ENCODE measurements at places on chromosomes 3 and 15.

DNA sequence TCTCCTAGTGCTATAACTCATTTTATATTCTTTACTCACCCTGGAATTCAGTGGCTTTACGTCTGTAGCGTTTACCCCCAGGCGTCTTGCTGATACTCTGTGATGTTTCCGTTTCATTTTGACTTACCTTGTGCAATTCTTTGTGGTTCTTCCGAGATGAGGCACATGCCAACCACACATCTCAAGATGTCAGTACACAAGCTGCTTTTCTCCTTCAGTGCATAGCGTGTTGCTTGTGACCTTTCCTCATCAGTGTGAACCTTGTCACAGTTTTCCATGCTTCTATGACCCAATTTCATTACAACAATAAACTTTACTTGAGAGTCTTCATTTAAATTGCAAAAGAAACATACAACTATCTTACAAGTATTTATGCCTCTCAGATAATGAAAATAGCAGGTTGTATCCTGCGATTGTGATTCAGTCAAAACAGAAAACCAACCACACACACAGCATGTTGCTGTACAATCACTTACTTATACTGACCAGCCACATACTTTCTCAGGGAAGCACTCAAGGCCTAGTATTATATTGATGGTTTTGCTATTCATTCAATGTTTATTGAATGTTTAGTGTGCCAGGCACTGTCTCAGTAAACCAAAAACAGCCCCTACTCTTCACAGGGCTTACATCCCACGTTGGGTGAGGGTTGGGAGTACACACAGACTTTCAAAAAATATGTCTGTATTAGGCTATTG, 4.6 kb upstream of the TBL1XR1 start:
- no peak for DNase-seq

GRCh38 chr3:55160241-55160983, 232.6 kb upstream of the LRTM1 start:
- no peak for DNase-seq

DNA sequence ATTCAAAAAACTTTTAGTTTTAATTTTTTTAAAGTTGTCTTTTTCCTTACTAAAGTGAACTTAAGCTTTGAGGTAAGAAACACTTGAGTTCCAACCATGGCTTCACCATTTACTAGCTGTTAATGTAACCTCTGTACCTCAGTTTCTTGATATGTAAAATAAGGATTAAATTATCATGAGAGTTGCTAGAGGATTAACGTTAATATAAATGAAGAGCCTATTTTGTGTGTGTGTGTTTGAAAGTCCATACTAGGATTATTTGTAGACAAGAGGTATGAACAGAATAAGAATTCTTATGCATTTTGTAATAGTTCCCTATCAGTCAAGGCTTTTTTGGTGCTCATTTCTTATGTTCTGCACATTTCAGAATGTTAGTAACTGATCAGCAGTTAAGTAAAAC, 93.7 kb downstream of the MME start:
- DNase-seq: no peak

DNA sequence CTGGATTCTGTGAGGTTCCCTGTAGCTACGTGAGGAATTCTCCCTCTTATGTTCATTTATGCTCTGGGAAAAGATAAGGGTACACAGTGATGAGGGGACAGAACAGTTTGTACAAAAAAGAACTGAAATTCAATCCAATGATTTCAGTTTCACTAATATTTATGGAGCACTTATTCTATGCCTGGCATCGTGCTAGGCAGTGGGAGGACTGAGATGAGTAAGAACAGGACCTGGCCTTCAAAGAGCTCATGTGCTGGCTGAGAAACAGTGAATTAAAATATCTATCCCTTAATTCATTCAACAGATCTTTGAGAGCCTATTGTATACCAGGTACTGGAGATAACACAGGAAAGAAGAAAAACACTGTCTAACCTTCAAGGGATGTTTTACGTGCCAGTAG, 22.2 kb downstream of the SSR3 start:
- no peak for DNase-seq

DNA sequence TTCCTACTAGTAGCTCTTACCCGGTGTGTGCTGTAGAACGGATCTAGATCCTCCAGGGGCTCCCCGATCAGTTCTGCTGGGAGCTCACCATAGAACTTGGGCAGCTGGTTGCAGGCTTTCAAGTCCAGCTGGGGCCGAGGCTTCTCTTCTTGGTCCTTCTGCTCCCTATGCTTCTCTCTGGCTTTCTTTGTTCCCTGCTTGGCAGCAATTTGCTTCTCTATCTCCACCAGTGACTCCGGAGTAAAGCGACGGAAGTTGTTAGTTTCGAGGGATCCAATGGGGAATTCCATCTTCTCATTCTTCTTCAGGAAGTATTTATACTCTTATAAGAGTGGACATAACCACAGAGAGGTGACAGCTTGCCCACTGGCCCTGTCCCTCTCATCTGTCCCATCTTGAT, 22.3 kb downstream of the SCN10A start:
- DNase-seq: no peak

DNA sequence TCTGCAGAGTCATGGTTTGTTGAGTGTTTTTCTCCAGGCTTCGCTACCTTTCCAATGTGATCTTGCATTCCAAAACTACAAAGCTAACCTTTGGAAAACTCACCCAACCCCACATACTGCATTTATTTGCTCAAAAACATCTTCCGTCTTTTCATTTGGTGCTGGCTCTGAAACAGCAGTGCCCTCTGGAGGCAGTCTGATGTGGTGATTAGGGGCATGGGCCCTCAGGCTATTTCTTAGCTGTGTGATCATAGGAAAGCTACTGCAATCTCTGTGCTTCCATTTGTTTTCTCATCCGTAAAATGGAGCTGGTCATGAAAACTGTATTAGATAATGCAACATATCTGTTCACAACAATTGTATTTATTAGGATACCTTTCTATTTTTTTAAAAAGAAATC, 47.0 kb downstream of the MTHFS start:
- peak; percentile 44 for DNase-seq

GRCh38 chr15:38176691-38177090, 75.9 kb upstream of the SPRED1 start:
- no peak for DNase-seq

GRCh38 chr3:46897031-46897430, 19.5 kb downstream of the PTH1R start:
- DNase-seq: no peak

GRCh38 chr15:64006642-64007041, 39.6 kb downstream of the DAPK2 start:
- DNase-seq: no peak

- DNase-seq: no peak
These were observed 116.0 kb upstream of the GADL1 start for GRCh38 chr3:31010491-31010890.

DNA sequence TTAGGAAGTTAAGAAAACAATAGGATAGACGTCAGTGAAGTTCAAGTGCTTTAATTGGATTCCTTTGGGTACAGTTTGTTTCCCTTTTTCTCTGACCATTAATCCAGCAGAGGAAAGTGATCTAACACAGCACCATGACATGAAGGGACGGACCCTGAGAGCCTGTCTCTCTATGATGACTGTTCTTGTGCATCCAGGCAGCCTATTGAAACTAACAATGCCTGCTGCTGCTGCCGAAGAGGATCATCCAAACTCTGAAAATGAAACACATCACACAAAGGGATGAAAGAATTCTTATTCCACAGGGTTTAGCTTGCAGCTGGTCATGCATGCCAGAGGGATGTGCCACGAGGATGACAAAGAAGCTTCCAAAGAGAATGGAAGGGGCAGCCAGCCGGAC, 75.5 kb downstream of the ZBTB20 start:
- DNase-seq: no peak

GRCh38 chr3:177149106-177149505, 48.2 kb downstream of the TBL1XR1 start:
- no peak for DNase-seq

Measured in hematopoietic multipotent progenitor cell treated with erythropoietin and hydrocortisone succinate and interleukin-3 and kit ligand, for 15 days (in vitro differentiated cells).